Activated CD8-positive, alpha-beta memory T cell treated with anti-CD3 and anti-CD28 coated beads for 1 hour (primary cell): ENCODE measurements at places on chromosomes 5 and 9.

DNA sequence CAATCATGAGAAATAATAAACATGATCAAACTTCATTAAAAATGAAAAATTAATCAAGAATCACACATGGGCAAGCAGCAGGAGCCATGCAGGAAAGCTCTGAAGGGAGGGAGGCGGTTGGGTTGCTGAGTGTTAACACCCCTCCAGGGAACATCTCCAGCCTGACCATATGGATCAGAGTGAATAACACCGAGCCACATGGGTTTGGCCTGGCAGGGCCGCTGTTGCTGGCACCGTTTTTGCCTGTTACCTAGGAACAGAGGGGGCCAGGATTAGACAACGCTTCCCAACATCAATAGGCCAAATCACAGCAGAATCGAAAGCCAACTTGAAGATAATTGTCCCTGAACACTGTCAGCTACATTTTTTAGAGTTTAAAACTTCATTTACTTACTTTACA lies 160.2 kb downstream of the DENND1A start:
- DNase-seq: no peak

DNA sequence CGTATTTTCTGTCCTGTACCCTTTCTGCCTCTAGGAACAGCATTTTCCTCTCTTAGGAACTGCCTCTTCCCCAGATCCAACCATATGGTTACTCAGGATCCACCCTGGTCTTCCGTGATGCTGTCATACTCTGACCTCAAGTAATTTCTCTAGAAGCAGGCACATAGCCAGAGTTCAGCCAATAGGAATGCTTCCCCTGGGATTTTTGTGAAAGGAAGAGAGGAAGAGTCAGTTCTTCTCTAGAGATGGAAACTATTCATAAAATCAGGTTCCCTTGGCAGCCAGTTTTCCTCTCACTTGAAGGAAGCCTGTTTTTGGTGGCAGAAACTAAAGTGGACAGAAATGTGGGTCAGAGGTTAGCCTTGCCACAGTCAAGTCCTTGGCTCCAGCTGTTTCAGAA lies 400.1 kb upstream of the PCSK5 start:
- no peak for DNase-seq

- DNase-seq: no peak
These were observed 396.9 kb upstream of the PAPPA start for GRCh38 chr9:115756736-115757135.

GRCh38 chr5:44821164-44821563 lies 12.4 kb downstream of the MRPS30 start:
- no peak for DNase-seq

GRCh38 chr5:139745132-139745799 lies 50.3 kb upstream of the PSD2 start:
- no peak for DNase-seq

DNA sequence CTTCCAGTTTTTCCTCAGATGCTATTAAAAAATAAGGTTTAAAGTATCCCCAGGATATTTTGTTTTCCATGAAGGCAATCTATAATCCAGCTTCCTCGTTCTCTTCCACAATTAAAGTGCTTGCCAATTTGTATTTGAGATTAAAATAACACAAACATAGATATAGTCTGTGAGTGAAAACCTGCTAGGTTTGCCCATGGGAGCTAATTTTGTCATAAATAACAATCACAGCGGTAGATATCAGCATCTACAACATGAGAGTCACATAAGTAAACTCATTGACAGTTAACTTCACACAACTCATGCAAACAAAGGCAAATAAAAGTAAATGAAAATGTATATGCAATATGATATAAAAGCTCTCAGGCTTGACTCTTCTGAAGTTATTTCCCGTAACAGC lies 29.2 kb upstream of the RASGRF2 start:
- no peak for DNase-seq
